ENCODE measurements at places on chromosomes 4 and X.

- DNase-seq, result no peak
Observed at GRCh38 chr4:28508636-28509035, 1648.0 kb downstream of the STIM2 start.

GRCh38 chr4:83605744-83606172 is 69.8 kb downstream of the GPAT3 start:
- DNase-seq, result no peak

DNA sequence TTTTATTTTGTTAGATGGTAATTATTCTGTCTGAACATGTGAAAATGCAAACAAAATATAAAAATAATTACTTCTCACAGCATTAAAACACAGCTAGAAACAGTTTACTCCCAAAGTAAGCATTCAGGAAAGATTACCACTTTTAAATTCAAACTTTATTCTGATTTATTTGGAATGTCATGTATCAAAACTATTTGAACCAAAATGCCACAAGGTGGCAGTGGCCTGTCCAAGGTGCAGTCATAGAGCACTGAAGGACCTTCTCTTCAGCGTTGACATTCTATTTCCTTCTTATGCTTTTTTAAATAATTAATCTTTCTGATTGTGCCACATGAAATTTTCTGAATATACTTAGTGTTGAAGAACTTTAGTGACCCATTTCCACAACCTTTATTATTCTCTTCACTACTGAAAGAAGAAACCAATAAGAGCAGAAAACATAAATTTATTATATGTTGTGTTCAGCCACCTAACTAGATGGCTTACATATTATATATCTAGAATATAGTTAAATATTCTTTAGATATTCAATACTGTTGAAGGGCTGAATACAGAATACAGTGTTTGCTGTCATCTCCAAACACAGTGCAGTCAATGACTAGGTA is 283.6 kb downstream of the CFAP299 start:
- no peak for DNase-seq

- DNase-seq, result no peak
Observed at GRCh38 chr4:102141842-102142241, 203.4 kb downstream of the SLC39A8 start.

DNA sequence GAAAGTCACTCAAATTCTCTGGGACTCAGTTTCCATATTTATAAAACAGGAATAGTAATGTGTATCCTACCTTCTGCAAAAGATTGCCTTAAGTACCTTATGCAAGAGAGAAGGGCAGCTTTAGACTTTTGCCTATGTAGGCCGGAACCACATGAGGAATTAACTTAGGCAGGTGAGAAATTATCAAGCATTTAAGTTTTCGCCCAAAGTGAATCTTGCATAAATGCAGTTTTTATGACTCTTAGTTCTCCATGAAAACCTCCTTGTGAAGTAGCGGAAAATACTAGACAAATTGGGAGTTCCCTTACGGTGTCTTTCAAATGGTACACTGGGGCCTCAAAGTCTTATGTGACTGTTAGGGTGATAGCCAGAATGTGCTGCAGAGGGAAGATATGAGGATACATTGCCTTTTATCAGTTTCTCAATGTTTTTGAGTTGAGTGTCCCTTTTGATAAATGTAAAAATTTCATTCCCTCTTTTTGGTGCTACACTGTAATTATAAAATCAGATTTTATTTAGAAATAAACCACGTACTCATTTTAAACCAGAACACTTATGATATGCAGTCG is 2.6 kb downstream of the SH2D1A start:
- DNase-seq, result no peak

Data from putamen (tissue), 1 donor.